ENCODE measurements at places on chromosomes 6 and 20. TPM values are rescaled to one million over a fixed set of nuclear protein-coding genes. Genes with fewer than 3 reads are reported as not detected.
A peak's percentile ranks its signal among the peaks of the same experiment; 100 is the strongest.

- DNase-seq = no peak
Observed at GRCh38 chr6:44739181-44739580, 351.7 kb downstream of the CDC5L start.

- DNase-seq = peak; percentile 21
Observed at GRCh38 chr20:4476903-4477500, 244.7 kb upstream of the PRND start.

SMPDL3A gene
- total RNA-seq = 21.3 TPM

- DNase-seq = no peak
Observed at GRCh38 chr6:30554404-30554803, 1.9 kb downstream of the GNL1 start.

DNA sequence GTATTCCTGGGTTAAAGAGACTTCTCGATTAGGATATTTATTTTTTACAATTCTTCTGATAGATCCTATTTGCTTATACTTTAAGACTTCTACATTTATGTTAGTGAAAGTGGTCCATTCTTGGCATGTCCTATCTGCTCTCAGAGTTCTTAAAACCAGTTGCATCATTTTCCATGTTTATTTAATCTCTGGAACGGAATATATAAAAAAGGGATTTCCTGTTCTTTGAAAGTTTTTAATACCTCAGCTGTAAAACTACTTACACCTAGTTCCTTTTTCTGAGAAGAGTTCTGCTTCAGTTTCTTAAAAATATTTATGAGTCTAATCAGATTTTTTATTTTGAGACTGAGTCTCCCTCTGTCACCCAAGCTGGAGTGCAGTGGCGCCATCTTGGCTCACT, 18.0 kb upstream of the MYL9 start:
- peak; percentile 51 for DNase-seq

TRIM10 gene
- not detected for total RNA-seq

DNA sequence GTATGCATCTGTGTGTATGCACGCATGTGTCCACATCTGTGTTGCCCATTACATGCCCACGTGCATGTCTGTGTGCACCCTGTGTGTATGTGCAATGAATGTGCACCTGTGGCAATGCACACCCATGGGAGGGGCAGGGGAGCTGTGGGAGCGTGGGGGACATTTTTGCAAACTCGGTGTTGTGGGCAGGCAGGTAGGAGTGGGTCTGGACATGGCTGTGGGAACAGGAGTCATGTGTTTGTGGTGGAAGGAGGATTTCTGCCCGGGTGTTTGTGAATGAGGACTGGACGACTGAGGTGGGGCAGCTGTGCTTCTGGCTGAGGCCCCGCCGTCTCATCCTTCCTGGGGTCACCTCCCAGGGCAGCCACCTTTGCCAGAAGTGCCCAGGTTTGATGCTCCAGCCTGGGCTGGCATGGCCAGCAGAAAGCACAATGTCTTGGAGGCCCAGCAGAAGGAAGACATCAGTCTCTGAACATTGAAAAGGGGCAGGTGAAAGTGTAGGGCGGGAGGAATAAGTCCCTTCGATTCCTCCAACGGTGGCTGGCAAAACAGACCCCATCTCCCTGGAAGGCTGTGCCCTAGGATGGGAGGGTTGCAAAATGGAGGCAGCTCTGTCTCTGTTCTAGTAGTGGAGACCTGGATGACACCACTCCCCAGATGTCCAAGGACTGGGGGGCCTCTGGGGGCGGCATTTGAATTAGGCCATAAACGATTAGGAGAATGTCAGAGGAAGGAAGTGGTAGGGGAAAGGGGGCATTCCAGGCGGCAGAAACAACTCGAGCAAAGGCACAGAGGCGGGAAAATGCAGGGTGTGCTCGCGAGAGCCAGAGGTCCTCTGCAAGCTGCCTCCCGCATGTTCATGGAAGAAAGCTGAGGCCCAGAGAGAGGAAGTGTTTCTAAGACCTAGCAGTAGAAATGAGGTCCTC, 19.1 kb upstream of the ARMC12 start:
- no peak for DNase-seq

DNA sequence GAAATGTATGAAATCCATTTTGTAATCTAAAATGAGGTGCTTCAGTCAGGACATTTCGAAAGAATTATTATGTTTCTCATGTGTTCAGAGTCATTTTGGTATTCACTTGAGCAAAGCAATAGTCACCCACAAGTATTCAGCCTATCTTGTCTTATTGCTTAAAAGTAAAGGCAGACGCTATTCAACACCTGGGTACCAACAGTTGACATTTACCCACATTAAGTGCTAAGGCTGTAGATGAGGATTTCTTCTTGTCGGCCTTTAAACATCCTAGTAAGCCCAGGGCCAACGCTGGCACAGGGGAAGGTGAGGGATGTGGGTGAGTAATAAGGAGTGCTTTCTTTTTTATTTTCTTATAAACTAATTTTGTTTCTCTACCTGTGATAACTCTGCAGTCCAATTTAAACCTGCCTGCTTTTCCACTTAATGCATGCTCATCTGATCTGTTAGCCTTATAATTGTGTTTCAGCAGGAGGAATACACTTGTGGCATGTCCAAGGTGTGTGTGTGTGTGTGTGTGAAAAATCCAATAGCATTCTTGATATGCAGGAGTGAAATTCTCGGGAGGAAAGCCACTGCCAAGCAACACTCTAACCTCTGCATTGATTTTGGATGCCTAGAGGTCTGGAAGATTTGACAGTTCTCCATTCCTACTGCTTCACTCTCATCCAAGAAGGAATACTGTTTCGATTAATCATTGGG, 252.0 kb downstream of the SOX4 start:
- DNase-seq = no peak

DNA sequence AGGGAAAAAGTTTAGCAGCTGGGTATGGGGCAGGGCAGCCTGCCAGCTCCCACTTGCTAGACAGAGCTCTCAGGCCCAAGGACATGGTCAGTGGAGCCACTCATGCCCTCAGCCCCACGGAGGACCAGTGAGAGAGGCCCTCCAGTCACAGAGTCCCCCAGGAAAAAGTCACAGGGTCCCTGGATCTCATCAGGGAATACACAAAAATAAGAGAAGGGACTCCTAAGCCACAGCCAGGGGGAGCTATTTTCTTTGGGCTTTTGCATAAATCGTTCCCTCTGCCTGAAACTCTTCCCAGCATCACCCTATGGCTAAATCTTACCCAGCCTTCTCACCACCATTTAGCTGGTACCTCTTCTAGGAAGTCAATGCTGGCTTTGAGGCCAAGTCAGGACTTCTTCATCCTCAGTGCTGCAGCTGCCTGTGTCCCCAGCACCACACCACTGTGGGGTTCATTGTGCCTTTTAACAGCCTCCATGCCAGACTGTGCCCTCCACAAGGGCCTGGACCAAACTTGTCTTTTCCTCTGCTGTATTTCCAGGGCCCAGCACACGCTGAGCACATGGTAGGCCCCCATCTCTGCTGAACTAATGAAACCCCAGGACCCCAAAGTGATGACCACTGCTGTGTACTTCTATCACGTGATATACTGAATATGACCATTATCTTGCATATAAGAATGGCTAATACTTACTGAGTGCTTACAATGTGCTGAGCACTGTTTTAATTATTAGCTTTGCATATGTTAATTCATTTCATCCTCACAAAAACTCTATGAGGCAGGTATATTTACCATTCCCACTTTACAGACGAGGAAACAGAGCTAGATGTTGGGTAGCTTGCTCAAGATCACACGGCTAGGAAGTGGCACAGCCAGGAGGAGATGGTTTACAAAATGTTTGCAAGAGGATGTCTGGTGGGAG, 2.0 kb downstream of the ZNF335 start:
- peak; percentile 76 for DNase-seq

DNA sequence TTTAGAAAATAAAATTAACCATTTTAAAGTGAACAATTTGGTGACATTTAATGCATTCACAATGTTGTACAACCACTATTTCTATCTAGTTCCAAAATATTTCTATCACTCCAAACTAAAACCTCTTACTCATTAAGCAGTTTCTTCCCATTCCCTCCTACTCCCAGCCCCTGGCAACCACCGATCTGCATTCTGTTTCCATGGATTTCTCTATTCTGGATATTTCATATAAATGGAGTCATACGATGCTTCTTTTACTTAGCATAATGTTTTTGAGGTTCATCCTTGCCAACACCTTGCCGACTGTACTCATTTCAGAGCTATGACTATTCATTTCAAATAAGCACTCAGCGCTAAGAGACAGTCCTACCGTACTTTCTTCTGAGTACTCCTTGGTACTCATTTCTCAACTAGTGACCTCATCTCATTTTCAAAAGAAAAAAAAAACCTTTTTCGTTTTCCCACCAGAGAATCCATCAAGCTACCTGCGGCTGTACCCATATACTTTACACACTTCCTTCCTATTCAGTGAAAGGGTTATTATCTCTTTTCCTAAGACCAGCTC, 259.2 kb downstream of the UTRN start:
- no peak for DNase-seq

All from fibroblast of villous mesenchyme (primary cell).